NCI-H446 (cell line): ENCODE measurements at places on chromosomes 13 and 19.
A peak's percentile ranks its signal among the peaks of the same experiment; 100 is the strongest.

DNA sequence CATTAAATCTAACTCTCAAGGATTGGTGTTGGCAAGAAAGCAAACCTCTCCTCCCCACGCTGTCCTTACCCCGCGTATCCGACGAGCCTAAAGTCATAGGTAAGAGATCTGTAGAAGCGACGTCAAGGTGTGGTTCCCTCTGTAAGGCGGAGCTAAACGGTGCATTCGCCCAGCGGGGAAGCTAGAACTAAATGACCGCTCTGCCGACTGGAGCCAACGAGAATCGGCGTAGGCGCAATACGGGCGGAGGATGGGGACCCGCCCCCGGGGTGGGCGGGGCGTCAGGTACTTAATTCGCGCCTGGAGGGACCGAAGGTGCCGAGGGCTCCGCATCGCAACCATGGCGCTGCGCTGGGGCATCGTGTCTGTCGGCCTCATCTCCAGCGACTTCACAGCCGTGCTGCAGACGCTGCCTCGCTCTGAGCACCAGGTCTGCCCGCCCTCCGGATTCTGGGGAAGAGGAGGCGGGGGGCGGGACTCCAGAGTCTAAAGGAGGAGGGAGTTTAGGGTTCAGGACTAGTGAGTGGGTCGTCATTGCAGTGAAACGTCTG lies at the start of gene DHDH:
Gene DHDH (plus strand): TSS at position 318 of the 551 bp plus-strand sequence. CDS start 23 bp downstream, at position 341.
- peak; percentile 11 for DNase-seq

- DNase-seq, result no peak
Observed at GRCh38 chr13:51291341-51291740, 48.1 kb upstream of the SERPINE3 start.

GRCh38 chr19:46533621-46534081 lies 38.0 kb upstream of the PNMA8B start:
- DNase-seq, result no peak

GRCh38 chr13:29969286-29969685 lies 118.9 kb upstream of the UBL3 start:
- no peak for DNase-seq

DNA sequence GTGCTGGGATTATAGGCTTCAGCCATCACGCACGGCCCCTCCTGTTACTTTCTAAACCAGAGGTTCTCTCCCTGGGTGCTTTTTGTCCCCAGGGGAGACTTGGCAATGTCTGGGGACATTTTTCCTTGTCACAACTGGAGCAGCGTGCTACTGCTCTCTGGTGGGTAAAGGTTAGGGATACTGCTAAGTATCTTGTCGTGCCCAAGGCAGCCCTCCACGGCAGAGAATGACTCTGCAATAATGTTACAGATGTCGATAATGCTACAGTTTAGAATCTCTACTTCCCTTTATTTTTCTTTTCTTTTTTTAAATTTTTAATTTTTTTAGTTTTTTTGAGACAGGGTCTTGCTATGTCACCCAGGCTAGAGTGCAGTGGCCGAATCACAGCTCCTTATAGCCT lies 38.0 kb downstream of the ADGRE1 start:
- DNase-seq, result no peak

- no peak for DNase-seq
Observed at GRCh38 chr13:32941368-32941767, 74.9 kb upstream of the KL start.
